Activated naive CD4-positive, alpha-beta T cell treated with anti-CD3 and anti-CD28 coated beads, Interleukin-2, amount 50 U/mL, for 72 hours (primary cell): ENCODE measurements at places on chromosomes 7 and 10. TPM values are rescaled to one million over a fixed set of nuclear protein-coding genes. Genes with fewer than 3 reads are reported as not detected.
A peak's percentile ranks its signal among the peaks of the same experiment; 100 is the strongest.

CLCN1 gene
- 0.12 TPM for total RNA-seq

ATP6V1F gene
- 104 TPM for total RNA-seq

GNA12 gene
- total RNA-seq, result 19.8 TPM

DNA sequence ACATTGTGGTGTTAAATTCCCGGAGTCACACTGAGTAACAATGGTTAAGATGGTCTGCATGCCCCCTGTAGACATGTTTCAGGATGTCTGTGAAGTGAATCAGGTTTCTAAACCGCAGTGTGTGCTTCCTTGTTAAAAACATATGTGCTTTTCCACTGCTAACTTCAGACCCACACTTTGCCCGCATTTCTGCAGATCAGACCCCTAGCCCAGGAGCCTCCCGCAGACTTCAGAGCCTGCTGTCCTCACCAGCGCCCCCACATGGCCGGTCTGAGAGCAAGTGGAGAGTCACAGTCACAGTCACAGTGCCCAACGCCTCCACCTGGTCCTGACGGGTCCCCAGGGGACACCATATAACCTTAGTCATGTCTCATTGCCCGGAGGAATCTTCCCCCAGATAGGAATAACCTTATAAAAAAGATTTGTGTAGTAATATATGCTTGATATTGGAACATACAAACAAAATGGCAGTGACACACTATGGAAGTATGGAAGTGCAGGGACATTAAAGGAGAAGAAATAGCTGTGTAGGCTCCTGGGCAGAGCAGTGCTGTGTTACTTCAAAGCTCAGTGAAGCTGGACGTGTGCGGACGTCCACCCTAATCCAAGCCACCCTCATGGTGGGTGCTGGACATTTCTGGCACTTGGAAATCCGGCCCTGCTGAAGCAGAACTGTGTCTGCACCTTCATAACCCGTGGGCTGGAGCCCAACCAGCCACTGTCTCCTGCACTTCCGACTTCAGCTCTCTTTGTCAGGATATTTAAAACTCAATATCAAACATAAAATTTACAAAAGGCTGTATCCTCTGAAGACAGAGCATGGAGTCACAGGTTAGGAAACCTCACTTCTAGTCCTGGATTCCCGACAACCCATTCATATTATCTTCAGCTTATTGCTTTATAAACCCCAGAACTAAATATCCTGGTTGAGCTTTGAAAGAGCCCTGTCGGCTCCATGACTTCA lies 29.0 kb downstream of the GSTO2 start:
- peak; percentile 52 for DNase-seq

DNA sequence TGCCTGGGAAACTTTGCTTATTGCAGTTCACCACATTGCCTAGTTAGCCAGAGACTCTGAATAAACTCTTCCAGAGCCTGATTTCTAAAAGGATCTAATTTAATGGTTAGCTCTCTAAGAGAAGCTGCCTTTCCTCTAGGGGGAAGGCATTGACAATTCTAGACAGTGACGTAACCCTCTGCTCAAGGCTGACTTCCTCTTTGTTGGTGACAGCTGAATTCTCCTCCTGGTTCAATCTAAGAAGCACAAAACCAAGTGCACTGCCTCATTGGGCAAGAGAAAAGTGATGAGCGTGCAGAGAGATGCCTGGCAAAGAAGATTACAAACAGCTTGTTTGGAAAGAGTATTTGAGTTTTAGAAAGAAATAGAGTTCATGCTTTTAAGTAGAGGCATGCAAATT lies 102.7 kb downstream of the MACC1 start:
- DNase-seq, result no peak
